Skeletal muscle tissue (tissue), 5 donors: ENCODE measurements at places on chromosomes 5 and 9. TPM values are rescaled to one million over a fixed set of nuclear protein-coding genes. Genes with fewer than 3 reads are reported as not detected.

The NPR3 gene
- 9.9 TPM for total RNA-seq

The ENHO gene
- 4.2 TPM for total RNA-seq

The BNC2 gene
- total RNA-seq: 10.4 TPM

The PCDHGB4 gene
- 4.7 TPM for total RNA-seq

The FCHO2 gene
- total RNA-seq: 32.4 TPM
